Hair follicular keratinocyte (primary cell): ENCODE measurements at places on chromosomes 12 and 14. TPM values are rescaled to one million over a fixed set of nuclear protein-coding genes. Genes with fewer than 3 reads are reported as not detected.

KRT79 gene
- not detected in 2 replicates for total RNA-seq

NTN4 gene
- total RNA-seq, result 5.0 and 27.5 TPM in 2 replicates

PLEKHH1 gene
- total RNA-seq, result 3.3 and 3.4 TPM in 2 replicates

TMEM179 gene
- not detected in 2 replicates for total RNA-seq

RTN1 gene
- not detected in 2 replicates for total RNA-seq

CEBPE gene
- total RNA-seq, result not detected in 2 replicates

AICDA gene
- total RNA-seq, result not detected in 2 replicates

GYS2 gene
- not detected in 2 replicates for total RNA-seq

HEBP1 gene
- 14.7 and 16.7 TPM in 2 replicates for total RNA-seq
